Activated gamma-delta T cell (primary cell): ENCODE measurements at places on chromosomes 12 and 14.

- DNase-seq: no peak
These were observed 717.6 kb upstream of the NOVA1 start for GRCh38 chr14:27315477-27315876.

GRCh38 chr12:71904629-71905028, 34.0 kb upstream of the TPH2 start:
- DNase-seq: no peak

GRCh38 chr14:63454863-63455622, 88.1 kb downstream of the PPP2R5E start:
- DNase-seq: no peak

GRCh38 chr14:49858383-49858782, 5.8 kb upstream of the NEMF start:
- no peak for DNase-seq

GRCh38 chr12:42612231-42612613, 22.7 kb upstream of the PRICKLE1 start:
- DNase-seq: no peak

- no peak for DNase-seq
These were observed 906 bp downstream of the MARK3 start for GRCh38 chr14:103385929-103386712.

DNA sequence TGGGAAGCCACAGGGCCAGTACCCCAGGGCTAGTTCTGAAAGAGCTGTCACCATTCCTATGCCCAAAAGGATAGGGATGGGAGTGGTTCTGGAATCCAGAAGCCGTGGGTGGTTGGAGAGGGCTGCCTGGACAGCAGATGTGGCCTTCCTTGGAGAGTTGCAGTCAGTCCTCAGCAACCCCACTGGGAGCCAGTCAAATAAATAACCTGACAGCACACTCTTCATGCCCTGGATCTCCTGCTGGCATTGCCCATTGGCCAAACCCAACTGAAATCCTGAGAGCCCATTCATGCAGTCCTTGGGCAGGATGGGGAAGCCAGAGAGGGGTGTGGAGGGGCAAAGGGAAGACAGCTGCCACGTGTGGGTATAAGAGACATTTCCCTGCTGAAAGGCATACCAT, 128.2 kb downstream of the PTPN11 start:
- DNase-seq: no peak
